ENCODE measurements at places on chromosomes 2 and 18.

DNA sequence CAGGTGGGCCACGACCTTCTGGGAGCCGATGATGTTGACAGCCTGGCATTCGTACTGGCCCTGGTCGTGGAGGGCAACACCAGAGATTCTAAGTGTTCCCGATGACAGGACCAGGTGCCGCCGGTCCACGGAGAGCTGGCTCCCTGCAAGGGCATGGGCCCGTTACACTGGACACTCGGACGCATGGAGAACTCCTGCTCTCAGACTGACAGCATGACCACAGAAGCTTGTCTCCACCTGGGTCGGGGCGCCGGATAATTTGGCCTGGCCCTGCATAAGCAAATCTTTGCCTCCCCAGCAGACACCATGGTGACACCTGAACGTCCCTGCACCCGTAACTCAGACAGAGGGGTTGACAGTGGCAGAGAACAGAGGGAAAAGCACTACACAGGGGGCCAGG is 80.7 kb downstream of the PXDN start:
- DNase-seq, result no peak

DNA sequence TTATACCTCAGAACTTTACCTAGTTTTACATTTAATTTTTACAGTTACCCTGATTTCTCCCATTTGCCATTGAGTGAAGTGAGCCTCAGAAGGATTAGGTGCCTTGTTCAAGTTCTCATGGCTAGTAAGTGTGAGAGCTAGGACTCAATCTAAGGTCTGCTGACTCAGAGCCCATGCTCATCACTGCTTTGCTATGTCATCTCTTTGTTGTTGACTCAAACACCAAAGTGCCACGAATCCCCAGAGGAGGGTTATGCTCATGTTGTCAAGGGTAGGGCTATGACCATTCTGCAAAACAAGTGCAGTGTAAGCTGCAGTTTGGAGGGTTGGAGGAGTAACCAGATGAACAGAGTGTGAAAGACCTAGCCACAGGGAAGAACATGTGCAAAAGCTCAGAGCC is 185.4 kb upstream of the SKOR2 start:
- no peak for DNase-seq

GRCh38 chr2:86825036-86825692 is 34.5 kb upstream of the CD8A start:
- DNase-seq, result no peak

DNA sequence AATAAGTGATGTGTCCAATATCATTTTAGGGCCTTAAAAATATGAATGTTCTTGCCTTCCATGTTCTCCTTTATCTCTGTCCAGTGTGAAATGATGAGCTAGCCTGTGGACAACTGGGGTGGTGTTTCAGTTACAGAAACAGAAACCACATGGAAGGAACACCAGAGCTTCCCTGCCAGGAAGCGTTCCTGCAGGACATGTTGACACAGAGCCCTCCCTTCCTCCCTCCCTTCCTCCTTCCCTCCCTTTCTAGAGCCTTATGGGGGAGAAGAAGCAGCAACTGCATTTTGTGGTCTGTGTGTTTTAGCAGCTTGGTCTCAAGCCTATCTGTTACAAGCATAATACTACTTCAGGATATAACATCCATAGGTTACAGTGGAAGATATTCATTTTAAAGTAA is 539.7 kb upstream of the NETO1 start:
- DNase-seq, result no peak

DNA sequence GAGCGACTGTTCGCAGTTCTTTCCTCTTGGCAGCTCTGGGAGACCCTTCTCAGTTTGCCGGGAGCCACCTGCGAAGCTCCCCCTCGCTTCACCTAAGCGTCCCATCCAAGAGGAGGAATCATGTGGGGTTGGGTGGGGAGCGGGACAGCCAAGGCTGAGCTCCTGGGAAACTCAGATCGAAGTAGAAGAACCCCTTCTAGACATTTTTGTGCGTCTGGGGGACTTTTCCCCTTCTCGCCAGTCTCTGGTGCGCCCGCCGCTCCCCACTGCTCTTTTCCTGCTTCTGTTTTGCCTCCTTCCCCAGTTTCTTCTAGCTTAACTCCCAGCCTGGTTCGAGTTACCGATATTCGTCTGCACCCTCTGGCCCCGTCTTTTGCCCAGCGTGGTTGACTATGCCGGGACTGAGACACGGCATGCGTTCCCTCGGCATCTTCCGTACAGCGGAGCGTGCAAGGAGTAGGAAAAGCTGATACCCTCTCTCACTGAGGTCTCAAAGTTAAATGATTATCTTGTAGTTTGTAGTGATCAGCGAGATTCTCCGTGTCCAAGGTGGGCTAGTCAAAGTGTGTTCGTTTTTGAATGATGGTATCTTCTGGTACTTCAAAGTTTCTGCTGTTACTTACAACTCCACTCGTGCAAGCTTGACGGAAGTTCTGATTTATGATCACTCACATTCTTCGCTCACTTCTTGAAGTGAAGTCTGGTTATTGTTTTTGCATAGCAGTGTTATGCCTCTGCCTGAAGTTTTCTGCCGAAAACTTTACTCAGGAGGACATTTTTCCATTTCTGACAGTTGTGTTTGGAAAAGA is 664 bp downstream of the CAMKMT start:
- DNase-seq, result peak; percentile 6

GRCh38 chr18:58344861-58345463 is 283.9 kb downstream of the ALPK2 start:
- no peak for DNase-seq

DNA sequence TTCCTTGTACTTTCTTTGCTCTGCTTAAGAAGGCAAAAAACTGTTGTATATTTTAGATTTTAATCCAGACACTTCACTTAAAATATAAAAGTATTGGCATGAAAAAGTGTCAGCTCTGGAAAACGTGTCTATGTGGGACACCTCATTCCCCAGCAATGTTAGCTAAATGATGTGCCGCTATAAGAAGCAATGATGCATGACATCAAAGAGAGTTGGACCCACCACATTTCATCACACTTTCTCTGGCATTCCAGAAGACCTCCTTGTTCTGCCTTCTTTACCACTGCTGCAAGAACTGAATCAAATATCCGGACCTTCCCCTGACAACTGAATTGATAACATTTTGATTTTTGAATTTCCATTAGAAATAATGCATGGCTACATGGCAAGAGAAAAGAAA is 242.4 kb upstream of the TANK start:
- DNase-seq, result no peak

DNA sequence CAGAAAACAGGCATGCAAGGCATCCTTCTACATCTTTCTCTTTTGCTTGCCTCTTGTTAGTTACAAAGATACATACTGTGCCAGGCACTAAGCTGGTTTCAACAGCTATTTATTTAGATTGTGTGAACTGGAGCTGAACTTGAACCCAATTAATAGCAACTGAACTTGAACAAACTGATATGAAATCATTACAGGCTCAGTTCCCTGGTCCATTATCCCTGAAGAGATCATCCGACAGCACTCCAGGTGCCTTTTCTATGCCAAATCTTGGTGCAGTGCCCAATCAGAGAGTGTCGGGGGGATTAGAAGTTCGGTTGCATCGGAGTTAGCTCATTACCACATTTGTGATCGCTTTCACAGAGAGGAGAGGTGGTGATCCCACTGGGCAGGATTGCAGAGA is 477.6 kb downstream of the PARD3B start:
- DNase-seq, result no peak

- DNase-seq, result no peak
Measured at GRCh38 chr2:48781366-48781765, 25.8 kb upstream of the LHCGR start.

DNA sequence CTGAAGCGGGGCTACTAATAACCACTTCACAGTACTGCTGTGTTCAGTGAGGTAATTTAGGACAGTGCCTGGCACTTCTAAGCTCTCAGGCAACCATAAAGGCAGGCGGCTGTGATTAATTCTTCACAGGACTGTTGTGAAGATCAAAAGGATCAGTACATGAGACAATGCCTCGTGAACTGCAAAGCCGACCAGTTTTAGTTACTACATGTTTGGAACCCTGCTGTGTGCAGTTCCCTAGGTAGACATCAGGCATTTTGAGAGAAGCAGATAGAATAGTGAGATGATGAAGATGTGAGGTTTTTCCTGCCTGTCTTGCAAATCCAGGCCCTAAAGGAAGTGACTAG is 19.1 kb downstream of the EFHD1 start:
- no peak for DNase-seq

- no peak for DNase-seq
Measured at GRCh38 chr2:223674998-223675609, 72.9 kb upstream of the SCG2 start.

GRCh38 chr2:80499095-80499494 is 194.5 kb upstream of the LRRTM1 start:
- no peak for DNase-seq

DNA sequence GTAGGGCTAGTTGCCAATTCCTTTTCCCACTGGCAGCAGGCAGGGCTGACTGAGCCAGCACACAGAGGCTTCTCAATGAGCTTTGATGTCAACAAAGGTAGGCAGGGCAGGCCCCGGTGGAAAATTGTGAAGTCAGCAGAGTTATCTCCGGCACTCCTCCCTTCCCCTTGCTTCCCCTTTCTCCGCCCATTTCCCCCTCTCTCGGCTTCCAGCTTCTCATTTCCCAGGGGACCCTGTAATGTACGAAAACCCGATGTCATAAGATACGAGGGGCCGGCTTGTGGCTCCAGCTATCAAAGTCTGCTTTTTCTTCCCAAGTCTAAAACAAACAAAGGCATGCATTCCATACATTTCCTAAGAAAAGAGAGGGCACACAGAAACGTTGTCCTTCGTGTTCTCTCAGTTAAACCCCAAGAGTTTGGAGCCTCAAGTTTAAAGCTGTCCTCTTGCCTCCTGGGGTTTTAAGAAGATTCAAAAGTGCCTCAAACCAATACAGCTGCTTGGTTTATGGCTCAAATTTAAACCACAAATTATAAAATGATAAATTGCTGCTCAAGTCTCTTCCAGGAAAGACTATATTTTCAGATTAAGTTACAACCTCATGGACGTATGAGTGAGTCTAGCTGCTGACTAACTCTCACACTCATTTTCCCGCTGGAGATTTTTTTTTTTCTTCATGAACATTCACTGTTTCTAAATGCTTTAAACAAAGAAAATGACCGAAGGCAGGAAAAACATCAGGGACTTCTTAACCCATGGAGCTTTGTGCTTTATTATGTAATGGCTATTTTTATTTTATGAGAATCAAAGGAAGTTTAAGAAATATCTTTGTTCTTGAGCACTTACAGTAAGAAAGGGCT is 27.2 kb upstream of the EML4 start:
- DNase-seq, result no peak

DNA sequence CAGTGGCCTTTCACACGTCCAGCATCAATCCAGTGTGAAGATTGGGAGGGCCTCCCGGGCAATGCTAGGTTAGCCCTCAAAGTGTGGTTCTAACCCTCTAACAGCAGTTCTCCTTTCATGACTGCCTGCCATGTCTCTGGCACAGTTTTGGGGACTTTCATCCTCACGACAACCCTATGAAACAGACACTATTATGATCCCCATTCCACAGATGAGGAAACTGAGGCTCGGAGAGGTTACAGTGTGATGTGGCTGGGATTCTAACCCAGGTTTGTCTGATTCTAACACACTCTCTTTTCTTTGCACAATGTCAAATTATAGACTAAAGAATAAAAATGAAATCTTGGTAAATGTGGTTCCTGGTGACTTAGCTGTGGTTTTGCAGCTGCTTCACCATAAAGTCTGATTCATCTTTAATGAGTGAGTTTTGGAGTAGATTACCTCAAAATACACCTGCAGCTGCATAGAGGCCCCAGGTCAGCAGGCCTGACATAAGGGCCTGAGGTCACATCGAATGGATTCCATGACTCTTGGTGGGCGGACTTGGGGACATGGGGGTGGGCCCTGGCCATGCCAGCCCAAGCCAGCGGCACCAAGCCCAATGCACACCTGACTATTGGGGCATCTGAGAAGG is 214.4 kb downstream of the GLI2 start:
- no peak for DNase-seq

GRCh38 chr2:60306267-60306861 is 247.1 kb downstream of the BCL11A start:
- DNase-seq, result no peak

DNA sequence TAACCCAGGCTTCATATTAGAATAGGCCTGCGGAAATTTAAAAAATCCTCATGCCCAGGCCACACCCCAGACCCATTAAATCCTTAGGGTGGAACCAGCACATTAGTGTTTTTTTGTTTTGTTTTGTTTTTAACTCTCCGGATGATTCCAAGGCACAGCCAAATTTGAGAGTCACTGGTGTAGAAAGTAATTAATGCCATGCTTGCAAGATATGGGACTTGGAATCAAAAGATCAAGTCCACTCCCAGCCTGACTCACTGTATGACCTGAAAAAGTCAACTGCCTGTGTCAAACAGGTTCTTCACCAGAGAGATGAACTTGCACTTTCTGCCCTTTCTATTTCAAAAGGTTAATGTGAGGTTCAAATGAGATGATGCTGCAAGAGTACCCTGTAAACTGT is 310.3 kb upstream of the LYPD1 start:
- no peak for DNase-seq

GRCh38 chr2:205685314-205686055 is 3.2 kb downstream of the NRP2 start:
- no peak for DNase-seq

- DNase-seq, result no peak
Measured at GRCh38 chr2:59875836-59876235, 677.6 kb downstream of the BCL11A start.

- DNase-seq, result no peak
Measured at GRCh38 chr2:160227293-160227915, 27.3 kb upstream of the ITGB6 start.

DNA sequence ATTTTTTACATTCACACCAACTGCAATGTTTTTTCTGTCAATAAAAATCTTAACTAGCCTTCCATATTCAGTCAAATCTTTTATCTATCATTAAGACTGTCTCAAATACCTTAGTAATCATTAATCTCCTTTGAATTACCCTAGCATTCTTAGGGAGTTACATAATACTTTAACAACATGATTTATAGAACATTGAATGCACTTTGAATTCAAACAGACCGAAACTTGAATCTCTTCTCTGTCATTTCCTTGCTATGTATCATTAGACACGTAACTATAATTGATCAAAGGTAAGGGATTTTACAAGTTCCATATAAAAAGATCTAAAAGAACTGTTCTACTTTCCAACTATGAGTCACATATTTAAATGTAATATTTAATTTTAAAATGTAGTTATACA is 330.9 kb downstream of the RIT2 start:
- no peak for DNase-seq

DNA sequence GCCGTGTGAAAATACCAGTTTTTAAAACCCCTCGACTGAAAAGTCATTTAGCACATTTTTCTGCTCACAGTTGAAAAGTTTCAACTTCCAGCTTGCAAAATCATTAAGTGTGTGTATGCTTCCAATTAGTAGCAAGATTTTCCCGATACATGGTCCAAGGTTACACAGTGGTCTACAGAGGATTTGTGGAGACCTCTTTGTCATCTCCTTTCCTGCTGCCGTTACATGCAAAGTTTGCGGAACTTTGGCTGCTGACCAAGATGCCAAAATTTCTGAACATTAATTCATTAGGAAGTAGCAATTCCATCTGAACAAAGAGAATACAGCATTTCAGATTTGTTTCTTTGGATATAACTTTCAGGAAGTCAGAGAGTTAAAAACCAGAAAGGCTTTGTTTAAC is 474.6 kb downstream of the PLCL1 start:
- DNase-seq, result no peak

- no peak for DNase-seq
Measured at GRCh38 chr2:215949991-215950404, 63.4 kb downstream of the MREG start.

All from stimulated activated CD8-positive, alpha-beta memory T cell treated with anti-CD3 and anti-CD28 coated beads, Interleukin-15, amount 100 ng/mL, for 24 hours (primary cell).